ENCODE measurements at places on chromosomes 12 and 14.

GRCh38 chr14:69034612-69035262 is 55.6 kb upstream of the ACTN1 start:
- DNase-seq = no peak

GRCh38 chr12:14930299-14930698 is 8.0 kb downstream of the ERP27 start:
- DNase-seq = no peak

- DNase-seq = no peak
Measured at GRCh38 chr12:67446716-67447115, 177.6 kb downstream of the CAND1 start.

- DNase-seq = peak; percentile 34
Measured at GRCh38 chr12:109053382-109054123, 1.2 kb downstream of the USP30 start.

- DNase-seq = no peak
Measured at GRCh38 chr12:64352181-64352580, 38.4 kb downstream of the C12orf56 start.

DNA sequence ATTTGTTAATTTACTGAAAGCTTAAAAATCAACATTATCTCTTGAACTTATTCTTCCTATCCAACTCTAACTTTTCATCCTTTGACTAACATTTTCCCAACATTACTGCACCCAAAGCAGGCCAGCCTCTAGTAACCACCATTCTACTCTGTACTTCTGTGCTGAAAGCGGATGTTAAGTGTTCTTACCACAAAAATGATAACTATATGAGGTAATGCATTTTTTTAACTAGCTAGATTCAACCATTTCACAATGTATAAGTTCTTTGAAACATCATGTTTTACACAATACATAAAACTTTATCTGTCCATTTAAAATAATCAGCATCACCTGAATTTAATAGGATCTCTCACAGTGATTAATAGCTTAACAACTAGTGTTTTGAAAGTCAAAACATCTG is 468.5 kb upstream of the MGAT4C start:
- DNase-seq = no peak

DNA sequence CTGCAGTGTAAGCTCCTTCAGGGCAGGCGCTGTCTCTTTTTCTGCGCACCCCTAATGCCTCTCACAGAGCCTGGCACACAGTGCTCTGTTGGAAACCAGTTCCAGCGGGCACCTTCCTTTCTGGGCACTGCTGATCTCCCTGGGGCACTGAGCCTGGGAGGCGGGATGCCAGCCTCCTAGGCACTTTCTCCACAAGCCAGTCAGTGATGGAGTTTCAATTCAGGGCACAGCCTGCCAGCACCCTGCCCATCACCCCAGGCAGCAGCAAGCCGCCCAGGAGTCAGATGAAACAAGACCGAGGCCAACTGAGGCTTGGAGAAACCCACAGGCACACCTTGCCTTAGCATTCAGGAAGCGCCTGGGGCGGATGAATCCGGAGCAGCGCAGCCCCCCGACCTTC is 5.7 kb upstream of the CTDSP2 start:
- DNase-seq = no peak

DNA sequence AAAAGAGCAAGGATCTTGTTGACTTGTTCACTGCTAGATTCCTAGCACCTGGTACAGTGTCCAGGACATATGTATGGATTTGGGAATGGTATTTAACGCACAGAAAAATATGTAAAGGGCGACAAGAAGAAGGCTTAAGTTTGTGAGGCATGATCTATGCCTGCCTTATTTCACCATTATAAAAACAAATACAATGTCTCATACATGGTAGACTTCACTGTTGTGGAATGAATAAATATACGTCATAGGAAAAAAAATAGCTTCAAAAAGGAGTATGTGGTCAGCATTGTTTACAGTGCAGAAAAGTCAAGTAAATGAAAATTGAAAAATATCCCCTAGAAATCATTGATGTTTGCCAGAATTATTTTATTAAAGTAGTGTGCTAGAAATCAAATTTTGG is 30.0 kb downstream of the HCFC2 start:
- no peak for DNase-seq

DNA sequence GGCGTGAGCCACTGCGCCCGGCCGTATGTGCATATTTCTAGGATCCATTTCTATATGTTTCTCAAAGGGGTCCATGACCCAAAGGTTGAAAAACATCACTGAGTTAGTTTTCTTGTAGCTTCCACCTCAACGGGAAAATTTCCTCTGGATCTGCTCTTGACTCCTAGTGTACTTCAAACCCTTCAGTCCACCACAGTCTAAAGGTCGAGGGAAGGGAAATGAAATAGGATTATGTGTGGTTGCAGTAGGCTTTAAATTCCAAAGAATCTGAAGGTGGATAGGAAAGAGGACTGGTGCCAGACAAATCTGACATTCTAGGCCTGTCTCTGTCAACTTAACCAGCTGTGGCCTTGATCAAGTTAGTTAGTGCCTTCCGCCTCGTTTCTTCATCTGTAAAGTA is 1.7 kb upstream of the SUOX start:
- DNase-seq = no peak

DNA sequence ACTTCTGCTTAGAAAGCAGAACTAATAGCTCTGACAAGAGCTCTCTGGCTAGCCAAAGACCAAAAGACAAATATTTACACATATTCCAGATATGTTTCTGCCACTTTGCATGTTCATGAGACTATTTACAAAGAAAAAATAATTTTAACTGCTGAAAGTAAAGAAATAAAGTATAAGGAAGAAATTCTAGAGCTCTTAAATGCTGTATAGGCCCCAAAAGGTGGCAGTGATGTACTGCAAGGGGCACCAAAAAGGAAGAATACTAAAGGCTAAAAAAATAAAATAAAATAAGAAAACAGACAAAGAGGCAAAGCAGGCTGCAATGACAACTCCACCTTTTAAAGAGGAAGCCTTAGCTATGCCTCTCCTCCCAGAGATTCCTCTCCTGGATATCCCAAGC is 23.0 kb downstream of the KLRK1 start:
- DNase-seq = no peak

- peak; percentile 79 for DNase-seq
Measured at GRCh38 chr14:96104469-96105057, 65.4 kb downstream of the C14orf132 start.

GRCh38 chr12:126160912-126161311 is 1095.7 kb downstream of the AACS start:
- DNase-seq = no peak

DNA sequence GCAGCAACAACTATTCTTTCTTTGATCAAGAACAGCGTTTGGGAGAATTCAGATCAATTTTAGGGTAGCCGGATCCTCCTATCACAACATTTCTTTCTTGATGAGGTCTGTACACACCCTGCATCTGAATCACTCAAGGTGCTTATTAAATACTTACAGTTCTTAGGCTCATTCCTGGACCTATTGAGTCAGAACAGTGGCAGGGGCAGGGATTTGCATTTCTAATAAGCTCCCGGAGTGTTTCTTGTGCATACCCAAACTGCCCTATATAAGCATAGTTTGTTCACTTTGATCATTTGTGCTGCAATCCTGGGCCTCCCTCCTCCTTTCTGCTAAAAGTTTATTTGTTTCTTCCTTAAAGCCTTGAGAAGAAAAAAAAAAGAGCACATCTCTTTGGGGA is 80.5 kb upstream of the RPH3A start:
- no peak for DNase-seq

DNA sequence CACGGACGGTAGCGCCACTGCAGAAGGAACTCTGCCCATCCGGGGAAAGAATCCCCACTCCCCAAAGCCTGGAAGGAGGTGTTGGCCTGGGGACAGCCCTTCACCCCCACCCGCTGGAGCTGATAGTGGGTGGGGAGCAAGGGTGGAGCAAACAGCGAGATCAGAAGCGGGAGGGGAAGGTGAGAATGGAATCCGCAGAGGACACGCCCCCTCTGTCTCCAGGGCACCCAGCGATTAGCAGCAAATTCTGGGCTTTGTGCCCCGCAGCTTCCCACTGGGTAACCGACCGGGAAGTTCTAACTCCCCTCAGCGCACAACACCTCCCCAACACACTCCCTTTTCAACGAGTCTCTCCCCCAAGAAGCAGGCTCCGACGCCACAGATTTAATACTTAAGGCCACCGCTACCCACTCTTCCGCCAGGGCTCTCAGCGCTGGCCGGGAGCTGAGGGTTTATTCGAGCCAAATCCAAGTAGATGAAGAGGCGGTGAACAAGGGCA is 1.4 kb downstream of the SLC25A29 start:
- peak; percentile 83 for DNase-seq

GRCh38 chr14:99715266-99716000 is 31.3 kb downstream of the CYP46A1 start:
- no peak for DNase-seq

- no peak for DNase-seq
Measured at GRCh38 chr14:63308723-63309317, 9.9 kb downstream of the GPHB5 start.

- no peak for DNase-seq
Measured at GRCh38 chr12:65524666-65525065, 246.2 kb downstream of the MSRB3 start.

GRCh38 chr14:38524636-38525509 is 269.0 kb upstream of the CLEC14A start:
- no peak for DNase-seq

GRCh38 chr14:51479584-51480325 is 172.0 kb upstream of the FRMD6 start:
- peak; percentile 22 for DNase-seq

- DNase-seq = no peak
Measured at GRCh38 chr14:47040550-47040949, 389.0 kb upstream of the RPL10L start.

DNA sequence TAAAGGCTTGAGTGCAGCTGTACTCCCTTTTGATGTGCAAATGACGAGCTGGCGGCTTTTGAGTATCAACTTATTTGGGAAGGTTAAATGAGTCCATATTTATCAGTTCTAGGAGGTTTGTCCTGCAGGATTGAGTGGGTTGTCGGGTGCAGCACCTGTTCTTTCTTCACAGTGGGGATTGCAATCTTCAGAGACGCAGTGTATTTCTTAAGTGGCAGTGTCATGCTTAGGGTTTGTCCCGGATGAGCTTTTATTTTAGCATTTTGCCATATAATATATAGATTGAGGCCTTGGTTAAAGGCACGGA is 1.2 kb downstream of the FUT8 start:
- peak; percentile 41 for DNase-seq

GRCh38 chr12:11085419-11085818 is 6.7 kb downstream of the TAS2R43 start:
- no peak for DNase-seq

GRCh38 chr14:21199611-21200560 is 44.0 kb upstream of the OR5AU1 start:
- DNase-seq = no peak

GRCh38 chr12:18967814-18968213 is 161.7 kb upstream of the PLEKHA5 start:
- no peak for DNase-seq

GRCh38 chr14:47846008-47846407 is 170.6 kb upstream of the MDGA2 start:
- no peak for DNase-seq

GRCh38 chr12:5438671-5439200 is 6.8 kb downstream of the NTF3 start:
- DNase-seq = no peak

DNA sequence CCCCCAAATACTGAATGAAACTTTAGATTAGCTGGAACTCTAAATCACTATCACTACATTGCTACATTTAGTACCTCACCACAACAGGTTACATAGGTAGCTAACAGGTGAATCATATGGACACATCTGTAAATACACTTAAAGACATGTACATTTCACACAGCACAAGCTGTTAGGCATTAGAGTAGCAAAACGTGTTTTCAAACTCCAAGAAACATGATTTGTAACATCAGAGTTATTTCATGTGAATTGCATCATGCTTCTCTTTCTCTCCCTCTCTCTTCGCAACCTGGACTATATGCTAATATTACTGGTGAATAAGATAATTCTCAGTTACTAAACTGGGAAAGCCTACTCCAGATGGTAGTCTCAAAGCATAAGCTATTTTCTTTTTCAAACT is 4.3 kb downstream of the SEL1L start:
- no peak for DNase-seq

GRCh38 chr14:41144370-41144769 is 462.3 kb upstream of the LRFN5 start:
- no peak for DNase-seq

- no peak for DNase-seq
Measured at GRCh38 chr12:93500667-93501066, 33.4 kb downstream of the MRPL42 start.

DNA sequence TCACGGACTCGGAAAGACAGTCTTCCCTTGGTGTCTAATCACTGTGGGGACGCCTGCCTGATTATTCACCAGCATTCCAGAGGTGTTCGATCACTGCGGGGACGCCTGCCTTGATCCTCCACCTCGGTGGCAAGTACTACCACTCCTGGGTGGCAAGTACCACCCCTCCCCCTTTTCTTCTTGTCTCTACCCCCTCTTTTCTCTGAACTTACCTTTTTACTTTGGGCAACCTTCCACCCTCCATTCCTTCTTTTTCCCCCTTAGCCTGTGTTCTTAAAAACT is 12.0 kb upstream of the LGMN start:
- DNase-seq = no peak

GRCh38 chr12:104549815-104550480 is 93.2 kb downstream of the CHST11 start:
- DNase-seq = no peak

DNA sequence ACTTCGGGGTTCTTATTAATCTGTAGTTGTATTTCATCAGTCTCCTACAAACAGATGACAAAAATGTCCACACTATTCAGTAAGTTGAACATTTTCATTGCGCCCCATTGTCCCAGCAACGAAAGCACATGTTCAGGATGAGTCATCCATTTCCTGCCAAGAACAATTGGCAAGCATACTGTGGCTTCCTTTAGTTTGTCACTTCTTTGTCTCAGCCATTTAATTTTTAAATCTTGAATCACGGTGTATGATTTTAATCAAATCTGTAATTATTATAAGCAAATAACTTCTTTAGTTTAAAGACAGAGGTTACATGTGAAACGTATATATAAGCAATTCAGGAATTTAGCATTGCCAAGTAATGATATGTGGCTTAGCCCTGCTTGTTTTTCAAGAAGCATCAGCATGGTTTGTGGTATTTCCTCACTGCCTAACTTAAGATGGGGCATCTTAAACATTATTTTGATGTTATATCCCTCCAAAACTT is 211.3 kb upstream of the KRR1 start:
- DNase-seq = peak; percentile 41

GRCh38 chr12:89279499-89279898 is 72.8 kb downstream of the DUSP6 start:
- DNase-seq = no peak

DNA sequence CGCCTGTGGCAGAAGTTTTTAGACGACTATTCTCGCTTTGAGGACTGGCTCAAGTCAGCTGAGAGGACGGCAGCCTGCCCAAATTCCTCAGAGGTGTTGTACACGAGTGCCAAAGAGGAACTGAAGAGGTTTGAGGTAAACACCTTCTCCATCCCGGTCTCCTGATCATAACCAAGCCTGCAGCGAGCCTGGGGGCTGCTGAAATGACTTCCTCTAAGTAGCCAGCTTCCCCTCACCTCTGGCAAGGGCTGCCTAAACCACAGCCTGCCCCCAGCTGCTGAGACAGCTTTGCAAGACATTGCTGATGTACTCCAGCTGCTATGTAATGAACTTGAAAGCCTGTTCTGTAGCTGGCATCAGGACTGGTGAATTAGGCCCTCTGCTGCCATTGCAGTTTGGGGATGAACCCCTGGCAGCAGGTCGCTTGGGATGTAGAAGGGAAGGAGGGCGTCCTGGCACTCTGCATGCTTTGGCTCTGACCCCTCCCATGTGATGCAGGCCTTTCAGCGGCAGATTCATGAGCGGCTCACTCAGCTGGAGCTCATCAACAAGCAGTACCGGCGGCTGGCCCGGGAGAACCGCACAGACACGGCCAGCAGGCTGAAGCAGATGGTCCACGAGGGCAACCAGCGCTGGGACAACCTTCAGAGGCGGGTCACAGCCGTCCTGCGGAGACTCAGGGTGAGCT is 84.6 kb downstream of the ESR2 start:
- DNase-seq = peak; percentile 34
